ENCODE measurements at places on chromosomes 6 and 20.

- DNase-seq: no peak
Measured at GRCh38 chr6:134577998-134578397, 260.1 kb upstream of the SGK1 start.

DNA sequence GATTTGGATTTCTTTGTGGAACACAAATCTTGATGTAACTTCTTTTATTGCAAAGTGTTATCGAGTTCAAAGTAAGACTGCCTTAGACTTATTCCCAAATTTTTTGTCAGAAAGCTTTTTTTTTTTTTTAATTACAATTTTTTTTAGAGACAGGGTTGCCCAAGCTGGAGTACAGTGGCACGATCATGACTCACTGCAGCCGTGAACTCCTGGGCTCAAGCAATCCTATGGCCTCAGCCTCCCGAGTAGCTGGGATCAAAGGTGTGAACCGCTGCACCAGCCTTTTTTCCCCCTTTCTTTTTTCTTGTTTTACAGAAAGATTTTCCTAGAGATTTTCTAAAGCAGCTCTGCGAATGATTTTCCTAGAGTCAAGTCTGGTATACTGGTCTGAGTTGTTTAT is 2.8 kb downstream of the RIOK1 start:
- DNase-seq: no peak

DNA sequence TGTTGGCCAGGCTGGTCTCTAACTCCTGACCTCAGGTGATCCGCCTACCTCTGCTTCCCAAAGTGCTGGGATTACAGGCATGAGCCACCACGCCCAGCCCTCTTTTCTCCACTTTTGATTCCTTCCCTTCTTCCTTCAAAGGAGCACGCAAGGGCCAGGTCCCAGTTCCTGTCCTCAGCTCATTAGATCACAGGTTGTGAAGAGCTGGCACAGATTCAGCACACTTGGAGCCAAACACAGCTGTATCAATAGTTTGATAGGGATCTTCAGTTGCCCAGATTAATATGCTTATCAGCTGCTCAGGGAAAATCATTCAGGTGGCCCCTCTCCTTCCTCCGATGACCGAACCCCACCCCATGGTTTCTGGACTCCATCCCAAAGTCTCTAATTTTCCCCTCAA is 14.4 kb upstream of the SLC22A23 start:
- no peak for DNase-seq

- no peak for DNase-seq
Measured at GRCh38 chr6:24125980-24126379, at the start of gene NRSN1. TSS of gene NRSN1 (plus strand) at chr6:24126215. CDS start at chr6:24134328, 8,113 bp downstream.

DNA sequence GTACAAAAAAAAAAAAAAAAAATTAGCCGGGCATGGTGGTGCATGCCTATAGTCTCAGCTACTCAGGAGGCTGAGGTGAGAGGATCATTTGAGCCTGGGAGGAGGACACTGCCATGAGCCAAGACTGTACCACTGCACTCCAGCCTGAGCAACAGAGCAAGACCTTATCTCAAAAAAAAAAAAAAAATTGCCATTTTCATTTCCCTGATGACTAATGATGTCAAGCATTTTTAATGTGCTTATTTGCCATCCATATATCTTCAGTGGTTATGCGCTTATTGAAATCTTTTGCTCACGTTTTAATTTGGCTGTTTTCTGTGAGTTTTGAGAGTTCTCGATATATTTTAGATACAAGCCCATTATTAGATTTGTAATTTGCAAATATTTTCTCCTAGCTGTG is 46.7 kb downstream of the PFDN4 start:
- no peak for DNase-seq

GRCh38 chr6:56744528-56744927 is 101.8 kb upstream of the DST start:
- no peak for DNase-seq

- no peak for DNase-seq
Measured at GRCh38 chr6:8859501-8859900, 424.2 kb upstream of the SLC35B3 start.

- DNase-seq: no peak
Measured at GRCh38 chr6:5570641-5571040, 309.3 kb downstream of the FARS2 start.

DNA sequence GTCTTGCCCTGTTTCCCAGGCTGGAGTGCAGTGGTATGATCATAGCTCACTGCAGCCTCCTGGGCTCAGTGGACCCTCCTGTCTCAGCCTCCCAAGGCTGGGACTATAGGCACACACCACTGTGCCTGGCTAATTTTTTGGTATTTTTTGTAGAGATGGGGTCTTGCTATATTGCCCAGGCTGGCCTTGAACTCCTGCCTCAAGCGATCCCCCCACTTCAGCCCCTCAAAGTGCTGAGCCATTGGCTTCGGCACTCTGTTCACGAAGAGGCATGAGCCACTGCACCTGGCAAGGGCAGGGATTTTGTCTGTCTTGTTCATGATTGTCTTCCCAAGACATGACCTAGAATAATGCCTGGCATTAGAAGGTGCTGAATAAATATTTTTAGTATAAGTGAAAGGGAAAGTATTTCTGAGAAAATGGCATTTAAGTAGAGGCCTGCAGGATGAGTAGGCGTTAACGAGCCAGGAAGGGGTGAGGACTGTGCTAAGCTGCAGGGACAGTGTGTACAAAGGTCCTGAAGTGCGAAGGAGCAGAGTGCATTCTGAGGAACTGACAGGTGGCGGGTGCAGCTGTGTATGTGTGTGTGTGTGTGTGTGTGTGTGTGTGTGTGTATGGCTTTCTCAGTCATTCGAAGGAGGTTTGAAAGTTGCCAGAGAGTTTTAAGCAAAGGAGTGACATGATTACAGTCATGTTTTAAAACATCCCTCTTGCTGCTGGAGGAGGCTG is 43.0 kb downstream of the VEGFA start:
- DNase-seq: peak; percentile 75

GRCh38 chr6:163712981-163713380 is 298.5 kb downstream of the QKI start:
- DNase-seq: peak; percentile 59

DNA sequence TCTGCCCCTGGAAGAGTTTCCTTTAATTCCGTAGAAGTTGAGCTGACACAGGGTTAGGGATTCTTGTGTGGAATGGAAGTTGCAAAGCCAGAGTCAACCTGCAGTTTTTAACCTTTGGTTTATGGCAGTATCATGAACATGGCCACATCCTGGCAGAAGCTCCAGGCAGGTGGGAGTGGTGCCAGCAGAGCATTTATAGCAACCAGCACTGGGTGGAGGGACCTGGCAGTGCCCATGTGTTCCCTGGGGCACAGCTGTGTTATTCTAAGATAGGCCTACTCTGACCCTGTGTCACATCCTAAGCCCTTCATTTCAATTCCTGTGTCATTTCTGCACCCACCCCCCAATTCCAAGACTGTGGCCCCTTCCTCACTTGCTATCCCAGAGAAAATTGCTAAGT is 26.1 kb upstream of the ZNF831 start:
- no peak for DNase-seq

DNA sequence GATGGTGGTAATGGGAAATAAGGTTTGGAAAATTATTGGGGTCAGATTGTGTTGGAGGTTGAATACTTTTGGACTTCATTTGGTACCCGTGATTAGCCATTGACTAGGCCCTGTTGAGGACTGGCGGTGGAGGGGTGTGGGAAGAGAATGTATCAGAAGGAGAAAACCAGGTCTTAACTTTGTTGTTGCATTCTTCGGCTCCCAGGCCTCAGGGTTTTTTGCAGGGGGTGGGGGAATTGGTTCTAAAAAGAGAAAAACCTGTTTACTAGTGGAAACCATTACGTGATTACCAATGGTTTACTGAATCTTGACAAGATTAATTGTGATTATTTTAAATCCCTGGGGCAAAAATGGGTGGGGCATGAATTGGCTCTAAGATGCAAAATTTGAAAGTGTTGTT is 85.1 kb downstream of the PHF20 start:
- no peak for DNase-seq

- DNase-seq: peak; percentile 87
Measured at GRCh38 chr6:134372603-134373281, 54.8 kb upstream of the SGK1 start.

DNA sequence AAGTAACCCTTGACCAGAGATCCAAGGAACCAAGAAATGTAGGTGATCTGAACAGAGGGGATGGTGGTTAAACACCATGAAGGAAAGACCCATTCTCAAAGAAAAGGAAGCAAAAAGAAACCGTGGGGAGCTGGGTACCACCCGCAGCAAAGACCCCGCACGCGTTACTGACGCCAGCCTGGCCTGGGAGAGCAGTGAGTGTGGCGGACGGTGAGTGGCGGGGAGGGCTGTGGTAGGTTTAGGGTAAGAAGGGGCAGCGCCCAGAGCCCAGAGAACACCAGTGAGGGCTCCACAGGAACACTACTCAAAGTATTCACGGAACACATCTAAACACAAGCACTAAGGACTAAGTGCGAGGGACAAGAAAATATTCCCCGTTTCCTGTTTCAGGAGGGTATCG is 4.2 kb downstream of the GMEB2 start:
- no peak for DNase-seq

DNA sequence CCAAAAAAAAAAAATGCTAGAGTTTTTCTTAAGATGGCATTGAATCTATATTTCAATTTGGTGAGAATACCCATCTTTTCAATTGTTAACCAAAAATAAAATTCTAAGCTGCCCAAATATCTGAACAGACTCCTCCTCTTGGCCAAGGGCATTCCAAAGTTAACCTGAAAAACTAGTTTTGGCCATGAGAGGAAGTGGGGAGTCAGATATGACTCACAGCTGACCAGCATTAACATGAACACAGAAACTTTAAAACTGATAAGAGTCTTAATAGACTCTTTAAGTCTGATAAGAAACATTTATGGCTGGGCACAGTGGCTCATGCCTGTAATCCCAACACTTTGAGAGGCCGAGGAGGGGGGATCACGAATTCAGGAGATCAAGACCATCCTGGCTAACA is 171.3 kb downstream of the FAXC start:
- no peak for DNase-seq

- no peak for DNase-seq
Measured at GRCh38 chr20:30506100-30506499, 751.4 kb upstream of the DEFB115 start.

DNA sequence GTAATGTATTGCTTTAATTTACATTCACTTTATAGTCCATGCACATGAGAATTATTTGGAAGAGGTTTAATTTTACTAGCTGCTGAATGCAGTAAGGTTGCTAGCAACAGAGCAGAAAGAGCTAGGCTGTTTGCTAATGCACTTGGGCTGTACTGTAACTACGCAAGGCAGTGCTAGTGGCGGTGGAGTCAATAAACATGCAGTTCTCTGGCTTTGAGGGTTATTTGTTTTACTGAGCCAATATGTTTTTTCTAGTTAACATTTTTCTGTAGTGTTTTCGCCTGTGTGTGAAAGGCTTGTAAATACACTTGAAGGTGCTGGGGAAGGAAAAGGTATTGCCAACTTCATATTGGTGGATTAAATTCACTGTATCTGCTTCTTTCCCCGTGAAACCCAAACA is 112.8 kb downstream of the BTBD3 start:
- DNase-seq: no peak

GRCh38 chr20:46226602-46227001 is 81.7 kb downstream of the CDH22 start:
- DNase-seq: no peak

DNA sequence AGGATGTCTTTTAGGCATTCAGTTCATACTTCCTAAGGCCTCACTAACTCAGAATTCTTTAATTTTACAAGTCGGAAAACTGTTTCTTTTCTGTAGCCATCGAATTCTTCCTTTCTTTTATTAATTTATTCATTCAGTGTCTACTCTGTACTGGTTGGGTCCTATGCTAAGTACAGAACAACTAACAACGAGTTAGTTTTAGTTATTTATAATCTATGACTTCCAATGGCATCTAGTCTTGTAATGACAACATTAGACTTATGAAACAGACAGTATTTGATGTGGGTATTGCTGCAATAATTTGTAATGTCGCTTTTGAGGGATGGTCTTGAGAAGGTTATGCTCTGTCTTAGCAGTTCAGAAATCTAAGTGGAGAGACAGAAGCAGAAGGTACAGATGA is 55.3 kb upstream of the TINAG start:
- DNase-seq: no peak

DNA sequence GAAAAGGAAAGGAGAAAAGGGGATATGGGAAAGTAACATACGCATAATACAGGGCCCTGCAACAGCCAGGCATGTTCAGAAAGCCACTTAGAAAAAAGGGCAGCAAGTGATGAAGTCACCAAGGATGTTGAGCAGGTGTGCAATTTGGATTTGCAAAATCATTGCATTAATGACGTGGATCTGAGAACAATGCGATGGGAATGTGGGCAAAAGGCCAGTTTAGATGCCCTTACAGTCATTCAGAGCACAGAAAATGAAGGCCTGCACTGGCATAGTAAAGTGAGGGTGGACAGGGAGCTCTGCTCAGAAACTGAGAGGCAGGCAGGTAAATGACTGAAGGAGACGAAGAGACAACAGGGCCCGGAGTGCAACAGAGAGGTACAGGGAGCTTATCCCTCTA is 123.7 kb upstream of the NHSL1 start:
- no peak for DNase-seq
